Frontal cortex (tissue), 4 donors: ENCODE measurements at places on chromosomes 11 and 22. TPM values are rescaled to one million over a fixed set of nuclear protein-coding genes. Genes with fewer than 3 reads are reported as not detected.

The BDNF gene
- 12.6 TPM for total RNA-seq

The TRIM21 gene
- total RNA-seq = 4.9 TPM

- peak; percentile 71 for DNase-seq
These were observed 2.9 kb downstream of the RPL3 start for GRCh38 chr22:39316440-39317083.

- DNase-seq = no peak
These were observed at the start of gene TEX12 for GRCh38 chr11:112167145-112167544. TSS of gene TEX12 (plus strand) at chr11:112167372. CDS start at chr11:112169269, 1,897 bp downstream.

GRCh38 chr11:58832056-58832645 lies 12.4 kb downstream of the GLYATL2 start:
- no peak for DNase-seq
